Activated CD8-positive, alpha-beta memory T cell treated with anti-CD3 and anti-CD28 coated beads for 48 hours (primary cell): ENCODE measurements at places on chromosomes 2 and 18.
A peak's percentile ranks its signal among the peaks of the same experiment; 100 is the strongest.

GRCh38 chr2:197852108-197852507 lies 47.7 kb downstream of the PLCL1 start:
- no peak for DNase-seq

- no peak for DNase-seq
These were observed 307.1 kb downstream of the GRB14 start for GRCh38 chr2:164314148-164314547.

GRCh38 chr2:166628478-166629136 lies 134.6 kb upstream of the SCN7A start:
- DNase-seq: no peak

- no peak for DNase-seq
These were observed 5.4 kb downstream of the CACNB4 start for GRCh38 chr2:152093464-152093863.

DNA sequence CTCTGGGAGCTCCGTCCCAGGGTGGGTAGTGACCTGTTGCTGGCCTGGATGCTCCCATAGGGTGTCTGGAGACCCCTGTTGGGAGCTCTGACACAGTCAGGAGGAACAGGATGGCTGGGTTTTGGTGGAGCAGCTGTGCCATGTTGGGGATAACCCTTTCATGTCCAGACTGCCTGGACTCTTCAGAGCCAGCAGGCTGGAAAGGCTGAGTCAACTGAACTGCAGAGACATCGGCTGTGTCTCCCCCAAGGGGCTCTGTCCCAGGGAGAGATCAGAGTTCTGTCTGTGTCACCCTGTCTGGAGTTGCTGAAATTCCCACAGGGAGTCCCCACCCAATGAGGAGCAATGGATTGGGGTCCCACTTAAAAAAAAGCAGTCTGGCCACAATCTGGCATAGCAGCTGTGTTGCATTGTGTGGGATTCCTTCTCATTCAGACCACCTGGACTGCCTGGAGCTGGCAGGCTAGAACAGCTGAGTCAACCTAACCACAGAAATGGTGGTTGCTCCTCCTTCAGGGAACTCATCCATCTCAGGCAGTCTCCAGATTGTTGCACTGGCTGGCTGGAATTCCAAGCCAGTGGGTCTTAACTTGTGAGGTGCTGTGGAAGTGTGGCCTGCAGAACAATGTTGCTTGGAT lies 37.2 kb downstream of the AGPS start:
- no peak for DNase-seq

GRCh38 chr2:67666386-67667053 lies 269.4 kb downstream of the ETAA1 start:
- no peak for DNase-seq

DNA sequence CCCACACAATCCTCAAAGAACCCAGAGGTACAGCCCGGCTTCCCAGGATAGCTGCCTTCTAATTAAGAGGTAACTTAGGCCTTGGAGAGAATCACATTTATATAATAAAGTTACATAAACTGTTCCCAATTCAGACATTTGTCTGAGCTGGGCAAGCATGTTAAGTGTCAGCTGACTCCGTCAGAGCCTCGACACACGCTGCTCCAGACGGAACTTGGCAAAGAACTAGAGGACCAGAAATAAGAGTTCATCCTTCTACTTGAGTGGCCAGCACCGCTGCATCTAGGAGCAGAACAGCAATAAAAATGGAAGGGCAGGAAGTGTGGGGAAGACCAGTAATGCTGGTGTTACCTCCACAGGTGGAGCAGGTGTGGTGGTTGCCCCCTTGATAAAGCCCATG lies 80.5 kb downstream of the MYO5B start:
- DNase-seq: no peak

GRCh38 chr2:23533338-23533695 lies 148.3 kb downstream of the KLHL29 start:
- DNase-seq: no peak

DNA sequence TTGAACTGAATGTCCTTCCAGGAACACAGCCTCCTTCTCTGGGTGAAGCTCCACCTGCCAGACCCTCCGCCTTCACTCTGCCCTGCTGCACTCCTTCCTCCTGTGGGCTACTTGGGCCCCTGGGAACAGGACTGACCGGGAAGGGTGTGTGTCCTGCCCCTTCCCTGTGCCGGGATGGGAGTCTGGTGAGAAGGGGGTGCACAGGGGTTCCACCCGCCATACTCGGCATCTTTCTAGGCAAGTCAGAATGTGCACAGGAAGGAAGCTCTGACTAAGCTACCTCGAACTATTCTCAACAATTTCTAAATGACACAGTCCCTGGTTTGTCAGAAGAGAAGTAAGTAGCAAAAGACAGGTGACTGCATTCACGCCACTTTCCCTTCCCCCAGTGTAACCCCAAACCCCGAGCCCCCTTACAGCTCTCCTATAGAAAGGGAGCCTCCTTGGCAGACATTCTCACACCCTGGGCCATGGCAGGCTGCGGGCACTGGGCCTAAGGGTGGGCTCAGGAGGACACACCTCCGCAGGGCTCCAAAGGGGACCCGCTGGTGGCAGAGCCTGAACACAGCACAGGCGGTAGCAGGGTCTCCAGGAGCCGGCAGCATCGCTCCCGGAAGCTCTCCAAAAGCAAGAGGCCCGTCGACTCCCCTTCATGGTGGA lies 184.1 kb downstream of the HDAC4 start:
- DNase-seq: peak; percentile 37

DNA sequence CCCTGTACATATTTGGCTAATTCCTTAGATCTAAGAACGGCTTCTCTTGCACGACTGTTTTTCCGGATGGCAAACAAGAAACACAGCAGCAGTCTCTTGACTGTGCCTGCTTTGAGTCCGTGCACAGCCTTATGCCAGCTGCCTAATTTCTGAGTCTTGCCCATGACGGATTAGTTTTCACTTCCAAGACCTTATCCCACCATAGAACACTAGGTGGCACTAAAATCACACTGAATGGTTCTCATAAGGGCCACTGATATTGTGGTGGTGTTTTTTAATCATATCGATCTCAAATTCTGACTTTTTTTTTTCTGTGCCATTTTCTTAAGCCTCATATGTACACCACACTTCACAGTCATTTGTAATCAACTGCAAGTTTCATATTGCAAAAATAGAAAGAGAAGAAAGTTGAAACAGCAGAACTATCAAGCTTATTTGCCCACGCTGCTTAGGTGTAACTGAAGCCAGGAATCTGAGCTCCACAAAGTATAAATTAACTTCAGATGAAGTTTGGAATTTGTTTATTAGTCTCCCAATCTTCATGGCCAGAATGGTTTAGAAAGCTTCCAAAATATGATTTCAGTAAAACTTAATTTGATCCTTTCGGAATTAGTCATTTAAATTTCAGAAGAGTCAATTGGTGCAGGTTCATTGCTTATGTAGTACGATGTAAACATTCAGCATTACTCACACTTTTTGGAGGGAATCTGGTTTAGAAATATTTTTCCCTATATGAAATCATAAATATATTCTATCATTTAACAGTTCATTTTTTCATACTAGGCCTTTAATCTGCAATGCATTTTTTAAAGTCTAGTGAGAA lies 45.5 kb upstream of the SCN7A start:
- no peak for DNase-seq

DNA sequence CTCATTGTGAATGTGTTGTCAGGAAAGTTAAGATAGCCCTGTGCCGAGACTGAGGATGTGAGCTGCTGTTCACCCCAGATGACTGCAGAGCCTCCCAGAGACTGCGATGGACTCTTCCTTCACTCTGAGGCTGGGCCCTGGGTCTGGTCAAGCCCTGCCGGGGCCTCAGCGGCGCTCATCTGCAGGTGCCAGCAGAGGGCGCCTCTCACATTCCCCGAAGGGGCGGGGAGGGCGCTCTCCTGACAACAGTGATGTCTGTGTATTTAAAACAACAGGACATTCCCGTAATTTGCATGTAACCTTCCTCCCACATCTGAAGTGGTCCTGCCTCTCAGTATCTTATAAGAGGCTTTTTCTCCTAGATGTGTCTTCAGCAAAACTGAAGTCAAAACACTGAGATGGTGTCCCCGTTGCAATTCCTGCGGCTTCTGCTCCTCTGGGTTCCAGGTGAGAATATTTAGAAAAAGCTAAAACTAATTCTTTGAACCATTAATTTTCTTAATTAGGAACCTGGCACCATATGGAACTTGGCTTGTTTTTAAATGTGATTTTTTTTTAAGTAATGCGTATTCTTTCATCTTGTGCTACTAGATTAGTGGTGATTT lies 1377.9 kb downstream of the RPIA start:
- no peak for DNase-seq

- DNase-seq: no peak
These were observed 578.7 kb downstream of the ADCYAP1 start for GRCh38 chr18:1483385-1483784.

DNA sequence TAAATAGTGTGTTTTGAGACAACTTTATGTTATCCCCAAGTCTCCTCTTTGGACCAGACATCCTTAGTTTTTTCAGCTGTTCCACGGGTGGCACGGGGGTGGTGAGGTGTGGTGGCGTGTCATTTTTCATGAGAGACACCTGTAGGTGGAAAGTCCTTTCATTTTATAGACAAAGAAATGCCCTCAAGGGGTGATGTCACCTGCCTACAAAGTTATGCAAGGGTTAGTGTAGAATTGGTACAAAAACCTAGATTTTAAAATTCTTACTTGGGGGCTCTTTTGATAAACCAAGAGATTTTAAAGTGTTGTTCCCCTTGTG lies 15.3 kb downstream of the CTDP1 start:
- DNase-seq: no peak

DNA sequence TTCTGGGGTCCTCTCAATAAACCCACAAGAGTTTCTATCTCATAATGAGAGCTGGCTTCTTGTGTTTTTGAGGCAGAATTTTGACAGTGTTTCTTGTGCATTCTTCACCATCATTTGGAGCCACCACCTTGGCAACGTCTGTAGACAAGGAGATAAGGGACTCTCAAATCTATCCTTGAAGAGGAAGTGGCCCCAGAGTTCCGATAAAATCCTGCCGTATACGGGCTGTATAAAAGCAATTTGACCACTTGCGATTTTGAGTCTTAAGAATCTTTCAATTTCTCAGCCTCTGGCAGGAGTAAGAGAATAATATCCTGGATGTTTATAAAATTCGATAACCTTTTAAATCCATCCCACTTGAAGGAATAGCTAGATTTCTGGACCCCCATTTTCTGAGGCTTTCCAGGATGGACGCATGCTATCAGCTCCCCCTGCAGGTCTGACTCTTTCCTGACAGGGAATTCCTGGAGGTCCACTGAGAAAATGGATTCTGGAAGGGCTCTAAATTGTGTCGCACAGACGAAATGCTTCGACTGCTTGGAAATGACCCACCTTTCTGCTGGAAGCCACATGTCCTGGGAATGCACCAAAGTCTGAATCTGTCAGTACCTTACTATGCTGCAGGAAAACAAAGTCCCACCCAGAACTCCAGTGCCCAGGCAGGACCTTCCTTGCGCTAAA lies 54.1 kb downstream of the E2F6 start:
- DNase-seq: no peak

DNA sequence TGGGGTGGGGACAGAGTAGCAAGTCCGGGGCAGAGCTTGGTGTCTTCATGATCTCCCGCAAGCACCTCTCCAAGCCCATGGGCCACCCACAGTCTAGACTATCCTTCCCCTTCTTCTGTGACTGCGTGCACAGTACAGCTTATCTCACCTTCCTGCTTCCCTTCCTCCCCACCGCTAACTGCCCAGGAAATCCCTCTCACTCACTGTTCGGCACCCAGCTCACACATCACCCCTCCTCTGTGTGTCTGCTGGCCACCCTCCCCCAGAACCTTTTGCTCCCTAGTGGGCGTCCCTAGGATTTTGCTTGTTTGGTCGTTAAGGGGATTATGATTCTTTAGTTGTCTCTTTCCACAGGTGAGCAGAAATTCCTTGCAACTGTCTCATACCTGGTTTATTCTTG lies 31.5 kb upstream of the SMAD7 start:
- DNase-seq: no peak

DNA sequence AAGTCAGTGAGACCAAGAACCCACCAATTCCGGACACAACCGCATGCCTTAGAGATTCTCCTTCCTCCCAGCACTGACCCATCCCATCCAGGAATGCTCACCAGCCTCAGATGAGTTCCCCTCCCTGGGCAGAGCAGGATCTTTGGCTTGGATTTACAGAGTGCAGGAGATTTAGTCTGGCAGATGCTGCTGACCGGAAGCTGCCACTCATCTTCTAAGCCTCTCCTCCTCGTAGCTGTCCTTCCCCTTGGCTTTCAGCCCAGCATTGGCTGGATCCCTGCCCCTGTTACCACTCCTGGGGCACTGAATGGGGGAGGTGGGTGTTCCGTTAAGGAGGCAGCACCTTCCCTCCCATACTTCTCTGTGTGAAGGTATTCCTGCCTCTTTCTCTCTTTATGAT lies 53.2 kb downstream of the VWA3B start:
- DNase-seq: no peak

DNA sequence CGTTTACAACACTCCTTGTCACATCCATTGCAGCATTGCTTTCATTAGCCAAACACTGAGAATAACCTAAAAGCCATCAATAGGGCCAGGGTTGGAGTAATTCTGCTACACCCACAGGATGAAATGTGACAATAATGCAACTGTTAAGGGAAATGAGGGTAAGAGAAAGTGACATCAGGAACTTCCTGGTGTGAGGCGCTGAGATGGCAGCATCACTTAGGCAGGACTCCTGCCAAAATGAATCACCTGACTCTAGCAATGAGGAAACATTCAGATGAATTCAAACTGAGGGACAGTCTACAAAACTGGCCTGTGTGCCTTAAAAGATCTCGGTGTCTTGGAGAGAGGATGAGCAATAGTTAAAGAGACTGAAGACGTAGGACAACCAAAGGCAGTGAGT lies 115.6 kb upstream of the AGAP1 start:
- no peak for DNase-seq

DNA sequence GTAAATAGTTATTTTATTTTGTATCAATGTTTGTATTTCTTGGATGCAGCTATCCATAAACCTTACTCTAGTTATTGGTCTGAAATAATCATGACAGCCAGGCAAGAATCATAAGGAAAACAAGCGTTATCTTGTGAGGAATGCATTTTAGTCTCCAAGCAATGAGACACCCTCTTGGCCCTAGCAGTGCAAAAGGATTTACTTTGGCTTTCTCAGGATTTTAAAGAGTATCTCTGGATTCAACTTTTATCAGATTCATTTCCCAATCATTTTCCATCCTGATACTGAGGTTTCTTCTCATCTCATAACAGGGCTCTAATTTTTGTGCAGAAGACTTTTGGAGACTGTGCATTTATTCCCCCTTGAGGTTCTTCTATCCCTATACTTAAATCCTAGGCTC lies 480.8 kb downstream of the TMX3 start:
- DNase-seq: no peak

GRCh38 chr2:6393819-6394218 lies 471.9 kb downstream of the CMPK2 start:
- DNase-seq: no peak

GRCh38 chr18:9535430-9535991 lies 60.2 kb downstream of the RALBP1 start:
- no peak for DNase-seq

DNA sequence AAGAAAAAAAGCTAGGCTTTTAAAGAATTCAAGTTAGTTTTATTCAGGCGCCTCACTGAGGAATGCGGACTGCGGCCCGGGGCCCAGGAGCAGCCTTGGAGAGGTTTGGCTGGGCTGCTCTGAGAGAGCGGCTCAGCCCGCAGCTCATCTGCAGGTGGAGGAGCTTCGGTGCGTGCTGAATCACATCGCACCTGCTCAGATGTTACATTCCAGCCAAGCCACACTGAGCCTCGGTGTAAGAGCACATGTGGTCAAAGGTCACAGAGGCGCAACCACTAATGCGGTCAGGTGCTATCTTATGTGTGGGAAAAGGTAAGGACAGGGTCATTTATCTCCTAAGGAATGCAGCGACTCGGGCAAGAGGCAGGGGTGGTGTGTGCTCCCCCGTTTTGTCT lies 17.1 kb upstream of the CNDP1 start:
- no peak for DNase-seq
